ENCODE measurements at places on chromosomes 3 and 15.

GRCh38 chr3:150216041-150216811 is 191.9 kb upstream of the TSC22D2 start:
- DNase-seq, result no peak

GRCh38 chr15:57859130-57859685 is 152.7 kb downstream of the POLR2M start:
- DNase-seq, result no peak

- DNase-seq, result no peak
Measured at GRCh38 chr15:70523192-70523591, 240.2 kb downstream of the UACA start.

DNA sequence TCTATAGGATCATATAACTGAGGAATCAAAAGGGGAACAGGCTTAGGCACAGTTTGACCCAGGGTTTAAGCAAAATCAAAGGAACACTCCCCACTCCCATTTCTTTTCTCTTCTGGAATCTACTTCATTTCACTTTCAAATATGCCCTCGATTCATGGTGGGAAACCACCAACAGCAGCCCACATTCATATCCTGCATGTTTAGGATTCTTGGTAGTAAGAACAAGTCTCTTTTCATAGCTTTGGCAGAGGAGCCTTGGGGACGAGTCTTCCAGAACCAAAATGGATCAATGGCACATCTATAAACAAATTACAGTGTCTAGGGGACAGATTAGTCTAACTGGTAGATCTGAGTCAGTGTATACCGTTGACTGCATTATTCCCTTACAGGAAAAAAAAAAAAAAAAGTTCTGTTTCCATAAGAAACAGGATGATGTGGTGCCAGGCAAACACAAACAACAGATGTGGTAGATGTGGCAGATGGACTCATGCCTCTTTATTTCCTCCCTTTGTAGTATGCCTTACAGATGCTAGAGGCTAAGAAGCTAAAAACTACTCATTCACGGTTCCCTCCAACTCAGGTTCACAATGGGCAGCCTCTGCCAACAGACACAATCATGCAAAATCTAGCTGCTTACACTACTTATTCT is 578.3 kb upstream of the ADAMTS9 start:
- DNase-seq, result no peak

DNA sequence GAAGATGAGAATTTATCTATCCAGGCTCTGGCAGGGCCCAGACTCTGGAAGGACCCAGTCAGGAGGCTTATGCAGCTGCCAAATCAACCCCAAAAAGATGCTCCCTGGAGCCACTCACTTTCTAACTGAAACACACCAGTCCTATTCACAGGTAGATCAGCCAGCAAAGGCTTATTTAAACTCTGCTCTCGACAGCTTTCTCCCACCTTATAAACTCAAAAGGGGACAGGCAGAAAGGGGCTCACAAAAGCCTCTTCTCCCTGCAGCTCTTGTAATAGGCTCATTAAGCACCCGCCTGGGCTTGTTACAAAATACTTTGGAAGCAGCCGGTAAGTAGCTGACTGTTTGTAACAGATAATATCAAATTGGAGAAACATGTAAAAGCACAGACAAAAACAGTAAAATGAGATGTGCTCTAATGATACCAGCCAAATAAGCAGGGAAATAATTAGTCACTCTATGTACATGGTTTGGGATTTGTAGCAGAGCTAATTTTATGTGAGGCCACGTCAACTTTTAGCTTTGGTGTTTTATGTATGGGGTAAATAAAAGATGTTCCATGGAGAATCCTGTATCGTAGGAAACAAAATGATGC is 213.8 kb downstream of the NR2F2 start:
- DNase-seq, result no peak

DNA sequence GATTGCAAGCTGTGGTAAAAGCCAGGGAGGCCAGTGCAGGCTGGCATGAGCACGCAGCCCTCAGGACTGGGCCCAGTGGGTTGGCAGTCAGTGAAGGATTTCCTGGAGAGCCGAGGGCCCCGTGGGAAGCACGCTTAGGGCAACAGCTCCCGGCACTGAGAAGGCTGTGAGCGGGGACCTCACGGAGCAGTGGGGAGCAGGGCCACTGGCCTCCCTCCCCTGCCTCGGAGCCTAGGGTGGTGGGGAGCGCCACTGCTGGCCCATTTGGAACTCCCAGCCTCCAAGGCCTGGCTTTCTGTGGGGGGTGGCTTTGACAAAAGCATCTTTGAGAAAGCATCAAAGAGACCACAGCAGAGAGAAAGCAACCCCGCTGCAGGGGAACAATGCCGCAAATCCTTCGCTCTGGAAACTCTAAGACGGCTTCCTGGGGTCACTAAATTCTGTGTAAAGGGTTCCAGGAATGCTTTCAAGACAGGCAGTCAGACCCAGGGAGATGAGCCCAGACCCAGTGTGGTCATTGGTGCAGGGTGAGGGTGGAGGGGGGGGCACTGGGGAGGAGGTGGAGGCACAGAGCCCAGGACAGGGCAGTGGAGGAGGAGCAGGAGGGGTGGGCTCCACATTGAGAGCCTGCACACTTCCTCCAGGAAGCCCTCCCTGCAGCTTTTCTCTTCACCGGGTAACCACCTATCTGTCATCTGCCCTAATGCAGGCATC is 9.5 kb upstream of the APBA2 start:
- no peak for DNase-seq

- no peak for DNase-seq
Measured at GRCh38 chr3:45253316-45253715, 27.2 kb upstream of the TMEM158 start.

DNA sequence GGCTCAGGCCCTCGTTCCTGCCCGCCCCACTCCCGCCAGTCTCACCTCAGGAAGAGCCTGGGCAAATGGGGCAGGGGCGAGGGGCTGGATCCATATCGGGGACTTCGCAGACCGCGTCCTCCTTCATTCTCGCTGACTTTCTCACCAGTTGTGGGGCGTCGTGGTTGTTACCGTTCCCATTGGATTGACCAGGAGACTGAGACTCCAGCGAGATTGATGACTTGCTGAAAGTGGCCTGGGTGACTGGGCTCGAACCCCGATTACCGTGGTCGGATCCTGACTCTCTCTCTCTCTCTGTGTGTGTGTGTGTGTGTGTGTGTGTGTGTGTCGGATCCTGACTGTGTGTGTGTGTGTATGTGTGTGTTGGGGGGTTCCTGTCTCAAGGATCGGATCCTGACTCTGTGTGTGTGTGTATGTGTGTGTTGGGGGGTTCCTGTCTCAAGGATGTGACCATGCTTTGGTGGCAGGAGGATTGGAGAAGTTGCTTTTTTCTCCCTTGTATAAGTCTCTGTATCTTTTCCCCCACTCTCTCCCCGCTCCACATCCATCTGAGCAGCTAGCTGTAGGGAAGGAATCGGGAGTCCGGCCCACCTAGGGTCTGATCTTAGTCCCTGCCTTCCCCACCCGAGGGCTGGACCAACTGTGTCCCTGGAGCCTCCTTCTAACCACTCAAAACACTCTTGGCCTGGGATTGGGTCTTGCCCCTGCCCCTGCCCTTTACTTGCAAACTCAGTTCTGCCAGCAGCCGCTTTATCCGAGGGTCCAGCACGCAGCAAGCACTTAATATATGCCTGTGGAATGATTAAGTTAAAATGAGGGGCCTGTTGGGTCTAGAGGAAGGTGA is 603 bp downstream of the PLEKHO2 start:
- no peak for DNase-seq

DNA sequence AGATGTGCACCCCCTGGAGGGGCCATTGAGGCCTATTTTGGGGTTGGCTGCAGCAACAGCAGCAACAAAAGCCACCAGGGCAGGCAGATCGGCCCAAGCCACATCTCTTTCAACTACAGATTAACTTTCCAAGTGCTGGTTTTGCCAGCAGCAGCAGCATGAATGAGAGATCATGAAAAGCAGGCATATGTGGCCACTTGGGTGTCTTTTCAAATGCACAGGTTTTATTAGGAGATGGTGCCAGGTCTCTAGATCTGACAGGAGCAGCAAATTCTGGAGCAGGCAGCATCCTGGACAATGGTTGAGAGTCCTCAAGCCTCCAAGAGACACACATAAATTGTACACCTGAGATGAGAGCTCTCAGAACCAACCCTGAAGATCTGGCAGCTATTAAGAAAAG is 31.7 kb upstream of the CCDC66 start:
- no peak for DNase-seq

- DNase-seq, result no peak
Measured at GRCh38 chr3:183541738-183542137, 13.8 kb downstream of the KLHL6 start.

DNA sequence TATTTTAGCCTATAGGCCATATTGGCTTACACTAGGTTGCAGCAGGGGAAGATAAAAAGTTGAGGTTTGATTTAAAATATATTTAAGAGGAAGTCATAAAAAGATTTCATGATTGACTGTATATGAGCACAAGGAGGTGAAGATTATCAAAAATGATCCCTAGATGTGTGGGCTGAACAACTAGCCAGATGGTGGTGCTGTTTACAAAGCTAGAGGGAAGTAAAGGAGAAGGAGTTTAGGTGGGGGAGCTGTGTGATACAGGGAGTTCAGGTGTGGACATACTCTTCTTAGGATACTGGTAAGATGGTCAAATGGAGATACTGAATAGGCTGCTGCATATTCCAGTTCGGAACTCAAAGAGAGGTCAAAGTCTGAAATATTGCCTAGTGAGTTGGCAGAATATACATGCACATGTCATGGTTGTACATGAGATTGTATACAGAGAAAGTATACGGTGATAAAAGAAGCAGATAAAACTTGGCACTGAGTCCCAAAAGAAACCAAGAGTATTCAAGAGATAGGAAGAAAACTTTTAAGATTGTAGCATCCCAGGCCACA is 727.8 kb downstream of the NLGN1 start:
- no peak for DNase-seq

- DNase-seq, result no peak
Measured at GRCh38 chr3:14412831-14413380, 10.5 kb downstream of the SLC6A6 start.

- no peak for DNase-seq
Measured at GRCh38 chr3:42819351-42819965, 10.2 kb downstream of the ACKR2 start.

GRCh38 chr15:59484399-59484798 is 46.4 kb downstream of the FAM81A start:
- no peak for DNase-seq

DNA sequence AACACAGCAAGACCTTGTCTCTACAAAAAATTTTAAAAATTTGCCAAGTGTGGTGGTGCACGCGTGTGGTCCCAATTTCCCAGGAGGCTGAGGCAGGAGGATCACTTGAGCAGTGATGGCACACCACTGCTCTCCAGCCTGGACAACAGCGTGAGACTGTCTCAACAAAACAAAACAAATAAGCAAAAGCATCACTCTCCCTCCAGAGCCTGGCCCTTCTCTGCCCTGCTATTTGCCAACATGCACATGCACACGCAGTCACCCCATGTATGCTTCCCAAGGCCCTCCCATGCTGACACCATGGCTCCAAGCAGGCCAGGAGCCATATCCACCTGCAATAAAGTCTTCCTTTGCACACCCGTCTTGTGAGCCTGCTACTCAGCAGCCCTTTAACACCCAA is 2.1 kb downstream of the KIF9 start:
- DNase-seq, result no peak

DNA sequence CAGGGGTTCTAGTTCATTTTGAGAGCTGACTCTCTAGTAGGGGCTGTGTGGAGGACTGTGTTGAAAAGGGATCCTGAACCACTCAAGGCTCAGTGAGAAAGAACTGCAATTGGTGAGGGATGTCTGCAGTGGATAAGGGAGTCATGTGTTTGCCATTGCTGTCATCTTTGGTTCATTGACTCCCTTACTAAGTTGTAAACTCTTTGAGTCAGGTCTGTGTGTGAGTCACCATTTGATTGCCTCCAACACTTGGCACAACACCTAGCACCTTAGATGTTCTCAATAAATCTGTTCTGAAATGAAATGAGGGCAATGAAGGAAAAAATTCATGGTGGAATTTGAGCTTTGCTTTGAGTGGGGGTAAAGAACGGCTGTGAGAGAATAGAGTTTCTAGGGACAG is 51.7 kb downstream of the PLS1 start:
- DNase-seq, result no peak

GRCh38 chr15:47505712-47506328 is 211.5 kb upstream of the SEMA6D start:
- DNase-seq, result no peak

DNA sequence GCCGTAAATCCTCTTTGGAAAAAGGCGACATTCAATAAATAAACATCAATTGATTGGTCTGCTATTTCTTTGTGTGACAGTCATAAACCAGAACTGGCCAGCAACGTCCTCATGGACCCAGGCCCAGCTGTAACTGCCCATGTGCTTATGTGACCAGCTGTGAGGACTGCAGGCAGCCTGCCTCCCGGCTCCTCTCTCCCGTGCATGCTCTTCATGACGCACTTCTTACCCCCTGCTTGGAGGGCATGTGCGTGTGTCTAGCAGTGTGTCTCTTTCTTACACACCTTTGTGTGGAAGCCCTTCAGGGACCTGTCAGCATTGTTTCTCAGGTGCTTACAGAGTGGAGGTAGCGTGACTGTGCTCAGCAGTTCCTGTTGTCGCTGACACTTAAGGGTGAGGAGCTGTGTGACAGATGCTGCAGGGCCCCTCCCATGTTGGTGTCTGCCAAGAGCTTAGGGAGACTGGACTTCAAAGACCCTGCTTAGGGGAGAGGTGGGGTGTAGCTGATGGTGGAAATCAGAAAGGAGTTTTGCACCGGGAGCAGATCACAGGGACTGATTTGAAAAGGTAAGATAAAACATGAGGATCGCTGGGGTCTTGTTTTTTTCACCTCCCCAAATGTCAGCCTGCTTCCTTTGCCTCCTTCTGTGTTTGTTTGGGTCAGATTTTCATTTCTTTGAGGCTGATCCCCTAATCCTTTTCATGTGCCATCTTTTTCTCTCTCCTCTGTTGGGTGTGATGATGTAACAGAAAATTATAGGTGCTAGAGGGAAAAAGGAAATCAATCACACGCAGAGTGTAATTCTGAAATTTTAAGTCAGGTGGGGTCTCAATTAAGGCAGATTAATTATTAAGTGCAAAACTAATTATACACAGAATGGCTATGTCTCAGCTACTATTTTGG is 2.1 kb downstream of the PODXL2 start:
- no peak for DNase-seq

DNA sequence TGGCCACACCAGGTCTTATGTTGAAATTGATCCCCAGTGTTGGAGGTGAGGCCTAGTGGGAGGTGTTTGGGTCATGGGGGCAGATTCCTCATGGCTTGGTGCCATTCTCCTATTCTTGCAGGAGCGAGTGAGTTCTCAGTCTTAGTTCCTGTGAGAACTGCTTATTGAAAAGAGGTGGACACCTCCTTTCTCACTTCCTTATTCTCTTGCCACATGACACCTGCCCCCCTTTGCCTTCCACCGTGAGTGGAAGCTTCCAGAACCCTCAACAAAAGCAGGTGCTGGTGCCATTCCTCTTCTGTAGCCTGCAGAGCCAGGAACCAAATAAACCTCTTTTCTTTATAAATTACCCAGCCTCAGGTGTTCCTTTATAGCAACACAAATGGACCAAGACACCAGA is 318.1 kb upstream of the MCTP2 start:
- DNase-seq, result no peak

- DNase-seq, result no peak
Measured at GRCh38 chr15:100115066-100115710, 226.6 kb downstream of the ADAMTS17 start.

GRCh38 chr15:55909036-55909811 is 84.2 kb downstream of the NEDD4 start:
- DNase-seq, result no peak

- DNase-seq, result no peak
Measured at GRCh38 chr3:100975714-100976113, 17.5 kb downstream of the ABI3BP start.

All from activated CD8-positive, alpha-beta memory T cell treated with anti-CD3 and anti-CD28 coated beads for 1 hour (primary cell).